H1 (cell line): ENCODE measurements at places on chromosomes 7 and 10. TPM values are rescaled to one million over a fixed set of nuclear protein-coding genes. Genes with fewer than 3 reads are reported as not detected.

DNA sequence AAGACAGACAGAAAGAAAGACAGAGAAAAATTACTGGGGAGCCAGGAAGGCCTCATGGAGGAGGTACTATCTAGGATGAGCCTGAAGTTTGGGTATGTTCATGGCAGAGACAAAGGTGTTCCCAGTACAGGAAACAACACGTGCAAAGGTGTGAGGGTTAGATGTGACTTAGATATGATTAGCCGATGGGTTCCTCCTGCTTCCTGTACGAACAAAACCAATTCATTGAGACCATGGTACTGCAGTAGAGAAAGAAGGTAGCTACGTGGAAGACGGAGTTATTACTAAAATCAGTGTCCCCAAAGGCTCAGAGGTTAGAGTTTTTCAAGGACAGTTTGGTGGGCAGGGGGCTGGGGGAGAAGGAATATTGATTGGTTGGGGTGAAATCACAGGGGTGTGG lies 55.2 kb upstream of the CHST3 start:
- no peak overlapping the region for H3K27ac ChIP-seq
- H3K4me3 ChIP-seq = no peak overlapping the region
- no peak for DNase-seq
- no peaks in the 10 kb centered on the region for H3K27me3 ChIP-seq
- no peaks in the 10 kb centered on the region for H3K4me1 ChIP-seq

GRCh38 chr10:69638642-69639041 lies 8.6 kb downstream of the FAM241B start:
- DNase-seq = no peak
- no peaks in the 10 kb centered on the region for H3K27me3 ChIP-seq
- no peak overlapping the region for H3K4me3 ChIP-seq
- H3K27ac ChIP-seq = no peak overlapping the region
- peaks cover 9% of the 10 kb centered on the region for H3K4me1 ChIP-seq
- 0 out of 2 replicates have a peak, but pooled peaks cover under 1% of the 10 kb centered on the region for H3K36me3 ChIP-seq

Gene ZNF727
- total RNA-seq = not detected in 2 replicates

Gene CCDC201
- not detected in 2 replicates for total RNA-seq

DNA sequence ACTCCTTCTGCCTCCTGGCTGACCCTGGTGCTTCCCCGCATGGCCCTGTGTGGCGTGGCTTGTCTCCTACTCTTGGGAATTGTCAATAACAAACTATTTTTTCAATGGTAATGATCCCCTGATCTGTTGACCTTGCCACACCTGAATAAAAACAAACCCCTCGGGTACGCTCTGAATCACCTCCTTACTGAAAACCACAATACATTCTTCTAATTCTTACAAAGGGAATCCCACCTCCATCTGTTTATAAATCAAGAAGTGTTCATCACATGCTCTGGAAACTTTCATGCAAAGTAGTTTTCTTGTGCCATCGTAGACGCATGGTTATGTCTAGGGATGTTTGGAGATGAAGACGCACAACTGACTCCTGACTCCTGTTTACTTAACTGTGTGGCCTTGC lies 245.8 kb downstream of the FRMD4A start:
- no peaks in the 10 kb centered on the region for H3K27me3 ChIP-seq
- H3K27ac ChIP-seq = no peak overlapping the region
- H3K36me3 ChIP-seq = no peaks in the 10 kb centered on the region
- no peak overlapping the region for H3K4me3 ChIP-seq
- DNase-seq = no peak

Gene SUN3
- not detected in 2 replicates for total RNA-seq

Gene TMEM140
- total RNA-seq = not detected in 2 replicates

Gene TAS2R41
- total RNA-seq = not detected in 2 replicates
